ENCODE measurements at places on chromosomes 4 and X.
A peak's percentile ranks its signal among the peaks of the same experiment; 100 is the strongest.

DNA sequence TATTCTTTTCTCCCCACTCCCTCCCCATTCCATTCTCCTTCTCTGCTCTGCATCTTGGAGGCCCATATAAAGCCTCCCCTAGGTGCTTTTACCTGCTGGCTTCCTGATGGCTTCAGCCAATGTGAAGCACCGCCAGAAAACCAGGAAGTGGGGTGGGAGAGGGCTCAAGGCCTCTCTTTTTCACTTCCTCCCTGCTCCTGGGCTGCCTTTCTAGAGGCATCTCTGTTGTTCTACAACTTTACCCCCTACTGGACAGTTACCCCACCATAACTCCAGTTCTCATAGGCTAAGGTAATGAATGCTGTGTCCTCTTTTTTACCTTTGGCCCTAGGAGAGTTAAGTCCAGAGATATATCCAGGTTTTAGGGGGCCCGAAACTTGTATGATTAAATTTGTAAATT is 62.4 kb upstream of the PPARGC1A start:
- peak; percentile 2 for DNase-seq

DNA sequence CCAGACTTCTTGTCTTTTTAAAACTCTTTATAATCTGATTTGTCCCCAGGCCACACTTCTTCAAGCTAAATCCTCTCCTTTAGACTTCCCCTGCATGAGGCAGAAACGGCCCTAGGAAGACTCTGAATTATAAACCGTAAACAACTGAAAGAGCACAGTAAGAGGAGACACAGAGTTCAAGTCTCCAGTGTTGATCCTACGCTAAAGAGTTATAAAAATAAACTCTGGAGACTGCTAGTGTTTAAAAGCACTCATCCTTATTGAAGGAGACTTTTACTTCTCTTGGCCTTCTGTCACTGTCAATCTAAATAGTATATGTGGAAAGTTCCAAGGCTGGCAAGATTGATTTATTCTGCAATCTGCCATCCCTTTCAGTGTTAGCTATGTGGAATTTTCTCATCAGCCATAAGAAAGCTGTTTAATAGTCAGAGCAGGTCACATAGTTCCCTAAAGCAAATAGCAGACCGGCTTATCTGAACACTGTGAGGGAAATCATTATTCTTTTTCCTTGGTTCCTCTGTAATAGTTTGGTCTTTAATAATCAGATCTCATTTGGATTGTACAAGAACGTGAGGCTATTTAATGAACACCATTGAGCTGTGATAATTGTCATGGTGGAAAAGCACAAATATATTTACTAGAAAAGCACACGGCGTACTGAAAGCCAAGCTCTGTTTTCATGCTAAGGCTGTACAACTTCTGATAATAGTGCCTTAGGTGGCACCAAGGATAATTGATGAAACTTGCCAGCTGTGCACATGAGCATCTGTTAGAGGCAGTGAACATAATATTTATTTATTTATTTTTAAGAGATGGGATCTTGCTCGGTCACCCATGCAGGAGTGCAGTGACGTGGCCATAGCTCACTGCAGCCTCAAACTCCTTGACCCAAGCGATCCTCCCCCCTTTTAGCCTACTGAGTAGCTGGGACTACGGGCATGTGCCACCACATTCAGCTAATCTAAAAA is 157.7 kb downstream of the CEP135 start:
- DNase-seq: no peak

- no peak for DNase-seq
Observed at GRCh38 chrX:110989447-110989846, 106.5 kb upstream of the PAK3 start.

GRCh38 chr4:78864405-78865024 is 74.7 kb downstream of the PAQR3 start:
- peak; percentile 2 for DNase-seq
